Fibroblast of pulmonary artery (primary cell): ENCODE measurements at places on chromosomes 6 and 20.

- no peak for DNase-seq
Observed at GRCh38 chr6:107673076-107673494, 151.0 kb downstream of the SCML4 start.

GRCh38 chr20:8583566-8584043 lies 451.5 kb downstream of the PLCB1 start:
- DNase-seq: peak; percentile 75

GRCh38 chr6:158049055-158050028 lies 67.7 kb downstream of the SYNJ2 start:
- no peak for DNase-seq

- DNase-seq: no peak
Observed at GRCh38 chr20:54938707-54939106, 463.3 kb downstream of the DOK5 start.

- DNase-seq: peak; percentile 95
Observed at GRCh38 chr6:41723530-41724227, 11.7 kb downstream of the TFEB start.

DNA sequence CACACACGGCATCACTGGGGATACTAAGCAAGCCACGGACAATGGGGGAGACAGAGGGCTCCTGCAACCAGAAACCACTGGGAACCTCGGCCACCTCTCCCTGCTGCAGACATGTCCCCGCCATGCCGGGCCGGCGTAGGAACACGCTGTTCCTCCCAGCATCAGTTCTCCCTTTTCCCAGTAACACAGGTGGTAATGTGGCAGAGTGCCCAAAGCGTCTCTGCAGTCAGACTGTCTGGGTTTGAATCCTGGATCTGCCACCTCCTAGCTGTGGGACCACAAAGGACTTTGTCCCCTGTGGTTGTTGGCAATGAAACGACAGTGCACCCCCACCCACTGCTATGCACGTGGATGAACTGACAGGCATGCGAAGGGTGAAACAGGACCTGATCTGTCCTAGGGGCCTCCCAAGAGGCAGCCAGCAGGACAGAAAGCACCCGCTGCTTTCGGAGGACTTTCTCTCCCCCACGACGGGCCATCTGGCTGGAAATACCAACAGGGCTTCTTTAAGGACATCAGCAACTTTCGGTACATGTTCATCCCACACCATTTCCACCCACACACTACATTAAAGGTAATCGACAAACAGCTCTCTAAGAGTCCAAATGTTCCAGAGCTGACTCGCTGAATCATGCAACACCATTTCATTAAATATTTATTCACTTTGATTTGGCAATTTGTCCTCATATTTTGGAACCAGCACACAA lies 74.1 kb downstream of the SULF2 start:
- no peak for DNase-seq

DNA sequence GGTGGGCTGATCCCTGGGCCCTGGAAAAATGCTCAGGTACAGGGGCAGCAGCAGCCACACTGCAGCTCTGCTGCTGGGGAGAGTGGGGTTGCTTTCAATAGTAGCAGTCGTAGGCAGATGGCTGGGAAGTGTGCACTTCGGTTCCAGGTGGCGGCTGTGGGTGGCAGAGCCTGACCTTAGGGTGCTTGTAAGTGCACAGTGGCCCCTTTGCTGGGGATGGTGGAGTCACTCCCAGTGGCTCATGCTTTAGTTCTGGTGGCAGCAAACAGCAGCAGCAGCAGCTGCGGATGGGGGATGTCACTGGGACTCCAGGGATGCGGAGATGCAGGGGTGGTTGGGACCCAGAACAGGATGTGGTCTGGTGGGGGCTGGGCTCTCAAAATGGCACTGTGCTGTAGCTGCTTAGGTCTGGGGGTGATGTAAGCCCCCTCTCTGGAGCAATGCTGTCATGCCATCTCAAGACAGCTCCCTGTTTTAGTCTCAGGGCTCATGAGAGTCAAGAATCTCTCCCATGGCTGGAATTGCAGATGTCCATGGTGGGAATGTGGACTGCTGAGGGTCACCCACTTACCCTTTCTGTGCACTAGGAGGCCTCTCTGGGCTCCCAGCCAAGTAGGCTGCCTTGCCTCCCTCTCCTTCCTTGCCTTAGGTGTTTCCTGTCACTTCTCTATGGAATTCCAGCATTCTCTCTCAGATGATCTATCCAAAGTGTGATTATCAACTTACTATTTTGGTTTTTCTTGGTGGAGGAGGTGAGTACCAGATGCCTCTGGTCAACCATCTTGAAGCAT lies 146.7 kb upstream of the SLC22A23 start:
- DNase-seq: peak; percentile 43

DNA sequence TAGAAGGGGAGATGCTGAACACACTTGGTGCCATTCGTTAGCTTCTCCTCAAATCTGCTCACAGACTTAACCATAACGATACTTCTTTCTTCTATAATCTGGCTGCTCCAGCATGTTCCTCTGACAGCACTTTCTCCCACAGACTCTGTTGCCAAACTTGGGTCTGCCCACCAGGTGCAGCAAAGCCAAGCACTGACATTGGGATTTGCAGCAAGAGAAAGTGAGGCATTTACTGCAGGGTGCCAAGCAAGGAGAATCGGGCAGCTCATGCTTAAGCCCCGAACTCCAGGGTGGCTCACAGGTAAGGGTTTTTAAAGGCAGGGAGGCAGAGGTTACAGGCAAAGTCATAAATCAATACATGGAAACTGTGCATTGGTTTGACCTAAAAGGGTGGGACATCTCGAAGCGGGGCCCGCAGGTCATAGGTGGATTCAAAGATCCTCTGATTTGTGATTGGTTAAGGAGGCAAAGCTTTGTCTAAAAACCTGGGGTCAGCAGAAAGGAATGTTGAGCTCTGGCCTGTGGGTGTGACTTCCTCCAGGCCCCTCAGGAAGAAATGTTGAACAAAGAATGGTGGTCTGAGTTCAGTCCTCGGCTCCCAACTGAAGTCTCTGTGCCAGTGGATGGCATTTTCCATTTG lies 25.1 kb upstream of the PNPLA1 start:
- no peak for DNase-seq

DNA sequence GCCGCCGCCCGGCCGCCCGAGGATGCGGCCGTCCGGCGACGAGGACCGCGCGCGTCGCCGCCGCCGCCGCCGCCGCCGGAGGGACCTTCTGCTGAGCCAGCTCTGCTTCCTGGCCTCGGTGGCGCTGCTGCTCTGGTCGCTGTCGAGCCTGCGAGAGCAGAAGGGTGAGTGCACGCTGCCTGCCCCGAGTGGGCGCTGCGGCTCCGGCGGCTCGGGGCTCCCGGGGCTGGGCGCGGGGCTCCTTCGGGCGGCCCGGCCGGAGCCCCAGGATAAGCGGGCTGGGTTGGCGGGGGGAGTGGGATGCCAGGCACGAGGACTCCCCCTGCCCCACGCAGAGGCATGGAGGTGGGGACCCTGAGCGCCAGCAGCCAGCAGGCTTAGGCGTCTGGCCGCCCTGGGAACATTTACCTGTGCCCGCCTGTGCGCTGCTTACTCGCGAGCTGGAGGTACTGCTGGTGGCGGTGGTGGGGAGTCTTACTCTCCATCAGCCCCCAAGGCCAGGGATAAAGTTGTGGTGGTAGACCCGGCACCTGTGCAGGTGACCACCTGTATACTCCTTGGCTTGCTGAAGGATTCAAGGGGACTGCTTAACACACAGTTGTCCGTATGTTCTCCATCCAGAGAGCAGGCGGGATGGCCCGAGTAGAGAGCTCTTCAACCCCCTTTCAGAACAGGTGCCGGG lies 520 bp downstream of the SLC24A3 start:
- DNase-seq: peak; percentile 8

GRCh38 chr6:25387483-25387882 lies 108.3 kb downstream of the CARMIL1 start:
- no peak for DNase-seq

DNA sequence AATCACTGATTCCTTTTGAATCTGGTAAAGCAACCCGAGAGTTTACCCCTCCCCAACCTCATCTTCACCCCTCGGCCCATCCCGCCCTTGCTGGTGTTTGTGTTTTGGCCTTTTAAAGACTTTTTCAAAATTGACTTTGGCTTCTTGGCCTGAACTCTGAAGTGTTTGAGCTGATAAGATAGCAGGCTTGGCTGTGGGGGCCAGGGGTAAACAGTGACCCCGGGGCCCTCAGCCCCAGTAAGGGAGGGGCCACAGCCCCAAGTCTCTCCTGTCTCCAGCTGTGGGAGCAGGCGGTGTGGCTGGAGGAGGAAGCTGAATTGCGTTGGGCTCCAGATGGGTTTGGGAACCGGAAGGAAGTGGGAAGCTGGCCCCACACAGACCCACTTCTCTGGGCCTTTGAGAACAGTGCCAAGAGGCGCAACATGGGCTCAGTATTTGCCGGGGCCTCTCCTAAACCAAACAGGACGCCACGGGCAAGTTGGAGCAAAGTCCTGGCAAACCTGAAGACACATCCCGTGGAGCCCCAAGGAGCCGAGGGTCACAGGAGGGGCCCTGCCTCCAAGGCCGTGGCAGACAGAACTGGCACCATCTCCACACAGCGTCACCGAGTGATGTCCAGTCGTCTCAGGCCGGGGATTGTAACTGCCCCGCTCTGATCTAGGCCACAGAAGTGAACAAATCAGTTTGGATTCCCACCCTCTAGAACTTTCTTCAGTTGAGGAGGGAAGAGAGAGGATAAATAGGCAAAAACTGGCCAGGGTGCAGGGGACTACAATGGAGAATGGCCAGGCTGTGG lies 54.3 kb upstream of the PTPN1 start:
- DNase-seq: no peak
